ENCODE measurements at places on chromosomes 4 and X.

DNA sequence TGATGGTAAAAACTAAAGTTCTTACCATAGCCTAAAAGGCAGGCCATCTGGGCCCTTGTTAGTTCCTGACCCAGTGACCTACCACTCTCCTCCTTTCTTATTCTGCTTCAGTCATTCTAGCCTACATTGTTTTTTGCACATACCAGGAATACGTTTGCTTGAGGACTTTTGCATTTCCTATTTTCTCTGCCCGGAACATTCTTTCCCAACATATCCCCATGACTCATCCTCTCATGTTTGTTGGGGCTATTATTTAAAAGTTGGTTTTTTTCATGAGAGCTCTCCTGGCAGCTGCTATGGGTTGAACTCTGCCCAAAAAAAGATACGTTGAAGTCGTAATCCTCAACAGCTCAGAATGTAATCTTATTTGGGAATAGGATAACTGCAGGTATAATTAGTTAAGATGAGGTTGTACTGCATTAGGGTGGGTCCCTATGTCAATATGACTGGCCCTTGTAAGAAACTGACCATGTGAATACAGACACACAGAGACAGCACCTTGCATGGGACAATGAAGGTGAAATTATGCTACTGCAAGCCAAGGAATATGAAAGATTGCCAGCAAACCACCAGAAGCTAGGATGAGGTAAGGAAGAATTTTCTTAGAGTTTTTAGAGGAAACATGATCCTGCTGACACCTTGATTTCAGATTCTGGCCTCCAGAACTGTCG is 138.3 kb upstream of the PDHA2 start:
- peak; percentile 57 for DNase-seq

GRCh38 chr4:3046162-3046561 is 28.2 kb downstream of the HTT-AS start:
- no peak for DNase-seq

GRCh38 chr4:69816236-69816635 is 43.7 kb downstream of the SULT1E1 start:
- DNase-seq: no peak

DNA sequence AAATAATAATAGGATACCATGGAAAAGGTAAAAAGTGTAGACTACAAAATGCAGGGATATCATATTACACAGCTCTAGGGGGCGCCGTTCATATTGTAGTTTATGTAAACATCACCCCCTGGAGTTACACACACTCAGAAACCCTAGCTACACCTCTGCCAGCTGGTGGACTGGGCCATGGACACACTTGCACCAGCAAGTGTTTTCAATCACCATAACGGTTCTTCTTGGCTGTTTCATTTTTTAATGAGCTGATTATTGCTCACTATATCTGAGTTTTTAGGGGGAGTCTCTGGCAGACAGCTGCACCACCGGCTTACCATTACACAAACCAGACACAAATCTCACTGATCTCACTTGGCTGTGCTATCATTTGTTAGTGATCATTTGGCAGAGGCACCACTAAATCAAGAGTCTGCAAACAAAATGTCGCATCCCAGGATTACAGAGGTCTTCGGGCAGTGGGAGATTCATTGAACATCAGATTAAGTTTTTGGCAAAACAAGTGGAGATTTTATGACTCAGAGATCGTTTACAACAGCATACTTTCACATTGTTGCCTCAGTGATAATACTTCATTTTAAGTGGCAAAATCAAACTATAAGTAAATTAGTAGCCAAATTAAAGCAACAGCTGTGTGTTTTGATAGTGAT is 185.7 kb downstream of the UNC5C start:
- DNase-seq: no peak

DNA sequence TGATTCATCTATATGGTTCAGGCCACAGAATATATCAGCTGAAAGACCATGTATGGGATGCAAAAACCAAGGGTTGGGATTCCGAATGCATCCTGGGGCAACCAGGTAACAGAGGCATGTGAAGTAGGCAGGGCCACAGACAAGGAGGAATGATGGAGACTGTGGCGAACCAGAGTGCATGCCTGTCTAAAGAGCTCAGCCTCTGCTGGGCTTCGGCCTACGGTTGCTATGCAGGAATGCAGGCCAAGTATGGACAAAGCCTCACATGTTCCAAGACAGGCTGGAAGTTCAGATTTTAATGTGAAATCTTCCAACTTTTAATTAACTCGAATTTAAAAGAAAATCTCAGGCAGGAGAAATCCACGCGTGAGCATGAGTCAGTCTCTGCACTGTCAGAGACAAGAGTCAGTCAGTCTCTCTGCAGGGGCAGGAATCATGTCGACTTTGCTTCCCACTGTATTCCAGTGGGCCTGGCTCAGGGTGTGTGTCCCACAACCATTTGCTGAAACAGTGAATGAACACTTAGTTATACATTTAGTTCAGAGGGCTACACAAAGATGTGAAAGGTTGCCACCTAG is 344.4 kb downstream of the UNC5C start:
- no peak for DNase-seq

All from NCI-H226 (cell line).